NCI-H1930 (cell line): ENCODE measurements at places on chromosomes 2 and 18.

- DNase-seq: no peak
Observed at GRCh38 chr2:136215449-136215848, 97.5 kb upstream of the CXCR4 start.

- DNase-seq: no peak
Observed at GRCh38 chr2:218435003-218435982, 16.4 kb downstream of the VIL1 start.

- no peak for DNase-seq
Observed at GRCh38 chr18:7824970-7825369, 257.9 kb downstream of the PTPRM start.

GRCh38 chr18:67273288-67273687 is 243.2 kb downstream of the DSEL start:
- DNase-seq: no peak

DNA sequence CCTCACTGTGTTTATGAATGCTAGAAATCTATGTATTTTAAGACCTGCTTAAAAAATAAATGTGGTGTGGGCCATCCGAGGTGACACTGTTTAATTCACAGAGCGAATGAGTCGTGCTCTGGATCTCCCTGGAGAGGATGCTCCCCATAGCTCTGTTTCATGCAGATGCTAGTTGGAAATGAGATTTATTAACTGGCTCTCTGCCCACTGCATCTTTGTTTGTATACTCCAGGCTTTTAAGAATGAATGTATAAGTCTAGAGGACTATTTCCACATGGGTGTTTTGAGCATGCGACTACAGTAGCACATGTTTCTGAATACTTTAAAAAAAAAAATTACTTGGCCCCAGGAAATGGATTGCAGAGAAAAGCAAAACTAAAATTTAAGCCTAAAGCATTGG is 3.9 kb downstream of the MAPRE2 start:
- no peak for DNase-seq

DNA sequence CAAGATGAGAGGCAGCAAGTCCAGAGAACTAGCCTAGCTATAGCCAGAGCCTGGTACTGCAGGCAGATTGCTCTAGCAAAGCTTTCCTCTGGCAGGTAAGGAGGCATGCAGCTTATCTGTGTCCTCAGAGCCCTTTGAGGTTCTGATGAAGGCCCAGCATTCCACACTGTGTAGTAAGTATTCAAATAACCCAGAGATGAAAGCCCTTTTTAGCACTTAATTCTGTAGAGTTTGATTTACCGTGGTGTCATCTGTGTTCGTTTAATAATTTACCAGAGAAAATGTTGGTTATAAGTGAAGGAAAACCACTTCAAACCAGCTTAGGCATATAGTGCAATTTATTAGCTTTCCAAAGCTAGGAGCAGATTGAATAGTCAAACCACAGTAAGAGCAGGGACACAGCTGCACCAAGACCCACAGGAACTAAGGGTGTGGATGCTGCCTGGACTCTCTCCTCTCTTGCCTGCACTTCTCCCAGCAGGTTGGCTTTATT is 226.6 kb downstream of the BABAM2 start:
- no peak for DNase-seq
